Left colon (tissue), 2 donors: ENCODE measurements at places on chromosomes 3 and 15. TPM values are rescaled to one million over a fixed set of nuclear protein-coding genes. Genes with fewer than 3 reads are reported as not detected.
A peak's percentile ranks its signal among the peaks of the same experiment; 100 is the strongest.

Gene EXD1
- total RNA-seq, result not detected

Gene NEK4
- total RNA-seq, result 25.1 TPM

Gene LTK
- 12.0 TPM for total RNA-seq

GRCh38 chr3:131353016-131353877 is 28.3 kb upstream of the NUDT16 start:
- no peak for DNase-seq

DNA sequence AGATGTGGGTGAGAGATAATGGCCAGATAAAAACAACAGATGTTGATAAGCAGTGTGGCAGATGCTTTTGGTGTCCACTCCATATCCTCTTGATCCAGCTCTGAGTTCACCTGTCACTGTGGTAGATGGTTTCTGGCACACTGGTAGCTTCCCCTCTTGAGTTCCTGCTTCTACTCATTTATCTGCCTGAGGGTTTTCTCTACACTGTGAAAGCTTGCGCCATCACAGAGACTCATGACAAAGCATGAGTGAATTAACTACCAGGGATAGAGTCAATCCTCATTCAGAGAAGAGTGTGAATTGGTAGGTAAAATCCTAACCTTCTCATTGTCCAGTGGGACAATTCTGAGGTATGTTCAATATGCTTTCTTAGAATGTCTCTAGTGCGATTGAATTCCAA is 50.0 kb upstream of the ARHGEF26 start:
- DNase-seq, result no peak

GRCh38 chr3:142445816-142446254 is 2.0 kb downstream of the XRN1 start:
- DNase-seq, result peak; percentile 48

DNA sequence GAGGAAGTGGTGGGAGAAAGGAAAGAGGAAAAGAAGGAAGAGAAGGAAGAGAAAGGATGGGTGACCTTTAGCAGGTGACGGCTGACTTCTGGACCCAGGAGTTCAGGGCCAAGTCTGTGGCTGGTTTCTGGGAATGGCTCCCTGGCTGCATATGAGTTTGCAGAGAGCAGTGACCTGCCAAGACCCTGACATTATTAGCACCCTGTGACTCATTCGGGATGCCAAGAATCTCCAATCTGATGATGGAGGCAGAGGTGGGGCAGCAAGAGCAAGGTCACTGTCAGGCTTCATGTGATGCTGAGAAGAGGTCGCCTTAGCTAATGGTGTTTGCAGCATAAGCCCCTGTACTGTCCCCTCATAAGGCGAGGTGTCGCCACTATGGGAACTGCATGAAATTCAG is 42.6 kb downstream of the MYZAP start:
- no peak for DNase-seq

DNA sequence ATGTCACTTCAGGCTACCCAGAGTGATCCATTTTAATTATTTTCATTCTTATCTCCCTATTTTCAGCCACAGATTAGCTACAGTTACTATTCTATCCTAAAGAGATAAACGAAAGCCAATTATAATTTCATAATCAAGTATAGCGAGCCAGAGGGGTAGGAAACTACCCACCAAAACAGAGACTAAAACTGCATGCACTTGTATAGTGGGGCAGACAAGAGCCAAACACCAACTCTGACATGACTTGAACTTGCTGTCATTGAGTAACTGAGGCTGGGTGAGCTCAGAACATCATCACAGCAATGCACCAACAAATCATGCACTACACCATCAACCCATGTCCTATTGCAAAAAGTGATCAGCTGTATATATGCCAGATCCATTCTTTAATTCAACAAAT is 64.8 kb downstream of the FBN1 start:
- DNase-seq, result no peak

- DNase-seq, result no peak
Observed at GRCh38 chr3:113454630-113455029, 13.3 kb upstream of the CFAP44 start.

DNA sequence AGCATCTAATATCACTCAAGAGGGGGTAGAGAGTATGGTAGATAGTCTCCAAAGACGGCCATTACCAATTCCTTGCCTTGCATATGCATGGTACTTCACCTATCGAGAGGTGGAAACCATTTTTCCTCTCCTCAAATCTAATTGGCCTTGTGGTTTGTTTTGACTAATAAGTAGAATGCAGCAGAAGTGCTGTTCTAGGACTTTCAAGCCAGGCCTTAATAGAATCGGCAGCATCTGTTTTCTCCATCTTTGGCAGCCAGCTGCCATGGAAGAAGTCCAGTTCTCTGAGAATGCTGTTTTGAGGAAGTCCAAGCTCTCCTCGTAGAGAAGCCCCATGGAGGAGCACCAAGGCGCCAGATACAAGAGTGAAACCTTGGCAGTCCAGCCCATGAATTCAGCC is 59.1 kb upstream of the RASGRP1 start:
- no peak for DNase-seq

DNA sequence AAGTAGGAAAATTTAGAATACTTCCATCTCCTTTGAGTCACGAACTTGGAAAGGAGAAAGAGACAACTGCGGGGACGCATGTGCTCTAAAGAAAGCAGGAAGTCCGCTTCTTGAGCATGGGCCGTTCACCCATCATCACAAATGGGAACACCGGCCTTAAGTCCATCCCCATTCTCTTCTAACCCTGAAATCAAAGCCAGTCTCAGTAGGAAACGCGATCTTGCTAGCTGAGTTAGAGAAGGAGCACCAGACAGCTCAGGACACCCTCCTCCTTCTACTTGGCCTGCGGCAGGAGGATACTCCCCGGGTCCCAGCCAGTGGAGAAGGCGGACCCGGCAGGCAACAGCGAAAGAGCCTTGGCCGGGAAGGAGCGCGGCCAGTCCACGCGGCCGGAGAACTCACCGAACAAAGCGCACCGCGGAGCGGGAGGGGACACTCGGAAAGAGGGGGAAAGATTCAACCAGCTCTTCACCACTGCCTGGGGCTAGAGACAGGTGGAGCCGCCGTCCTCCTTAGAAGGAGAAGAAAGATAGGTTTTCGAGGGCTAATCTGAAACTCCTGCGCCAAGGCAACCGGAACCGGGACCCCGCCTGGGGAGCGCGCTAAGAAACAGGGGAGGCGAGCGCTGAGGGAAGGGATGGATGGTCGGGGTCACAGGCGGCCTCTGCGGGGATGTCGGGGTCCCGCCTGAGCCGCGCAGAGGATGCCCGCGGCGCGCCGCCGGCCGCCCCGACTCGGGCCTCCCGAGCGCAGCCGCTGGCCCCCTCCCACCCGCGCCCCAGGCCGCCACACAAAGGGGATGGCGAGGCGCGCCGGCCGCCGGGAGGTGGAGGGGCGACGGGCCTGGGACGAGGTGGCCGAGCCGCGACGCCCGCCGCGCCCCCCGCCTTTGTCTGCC is 818 bp downstream of the SLC4A7 start:
- peak; percentile 63 for DNase-seq
